ENCODE measurements at places on chromosomes 1 and 21.

- no peak for DNase-seq
Measured at GRCh38 chr1:153192697-153193096, 10.5 kb upstream of the LELP1 start.

- DNase-seq = no peak
Measured at GRCh38 chr1:214216021-214216420, 64.9 kb upstream of the SMYD2 start.

- no peak for DNase-seq
Measured at GRCh38 chr21:26850116-26850643, 5.0 kb upstream of the ADAMTS1 start.

DNA sequence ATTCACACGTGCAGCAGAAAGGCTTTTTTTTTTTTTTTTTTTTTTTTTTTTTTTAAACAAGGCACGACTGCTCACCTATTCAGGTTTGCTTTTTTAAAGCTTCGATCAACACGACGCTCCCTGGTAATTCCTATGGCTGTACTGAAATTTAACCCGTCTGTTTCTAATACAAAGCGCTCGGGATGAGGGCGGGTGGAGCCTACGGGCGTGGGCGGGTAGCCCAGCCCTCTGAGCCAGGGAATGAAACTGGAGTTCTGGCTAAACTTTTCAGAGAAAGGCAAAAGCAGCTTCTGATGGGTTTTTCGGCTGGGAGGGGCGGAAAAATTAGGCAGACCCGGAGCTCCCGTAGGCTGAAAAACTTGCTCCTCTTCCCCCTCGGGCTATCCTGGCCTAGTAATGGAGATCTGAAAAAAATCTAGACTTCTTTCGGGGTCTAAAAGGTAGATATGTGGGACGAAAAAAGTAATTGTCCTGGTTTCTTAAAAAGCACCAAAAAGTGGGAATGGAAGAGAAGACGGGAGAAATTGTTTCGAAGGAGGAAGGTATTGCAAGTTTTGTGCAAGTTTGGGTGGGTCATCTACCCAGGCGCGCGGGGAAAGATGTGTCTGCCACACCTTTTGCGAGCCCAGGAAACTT is 7.4 kb downstream of the NR5A2 start:
- no peak for DNase-seq

GRCh38 chr21:44790368-44790767 is 11.3 kb downstream of the UBE2G2 start:
- DNase-seq = no peak

DNA sequence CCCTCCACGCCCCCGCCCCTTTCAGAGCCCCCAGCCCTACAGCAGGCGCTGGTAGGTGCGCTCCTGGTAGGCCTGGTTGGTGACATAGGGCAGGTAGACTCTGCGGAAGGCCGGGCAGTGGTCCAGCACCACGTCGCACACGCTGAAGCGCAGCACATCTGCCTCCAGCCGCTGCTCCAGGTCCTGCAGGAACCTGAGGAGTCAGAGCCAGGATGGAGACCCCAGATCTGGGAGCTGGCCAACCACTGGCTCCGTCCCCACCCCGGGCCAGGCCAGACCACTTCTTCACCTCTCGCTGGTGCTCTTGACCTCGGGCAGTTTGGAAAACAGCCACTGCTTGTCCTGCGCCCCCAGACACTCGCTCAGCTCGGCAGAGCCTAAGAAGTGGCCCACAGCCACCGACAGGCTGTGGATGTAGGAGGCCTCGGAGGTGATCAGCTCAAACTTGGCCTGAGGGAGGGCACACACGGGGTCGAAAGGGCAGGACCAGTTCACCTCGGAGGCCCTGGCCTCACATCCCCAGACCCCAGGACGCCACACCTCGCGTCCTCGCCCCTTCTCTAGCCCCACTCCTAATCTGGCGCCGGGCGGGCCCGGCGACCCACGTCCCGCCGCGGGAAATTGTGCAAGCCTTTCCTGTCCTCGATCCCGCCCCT is 6.4 kb downstream of the ARHGEF19 start:
- no peak for DNase-seq

GRCh38 chr1:21564521-21565095 is 55.4 kb downstream of the ALPL start:
- no peak for DNase-seq

DNA sequence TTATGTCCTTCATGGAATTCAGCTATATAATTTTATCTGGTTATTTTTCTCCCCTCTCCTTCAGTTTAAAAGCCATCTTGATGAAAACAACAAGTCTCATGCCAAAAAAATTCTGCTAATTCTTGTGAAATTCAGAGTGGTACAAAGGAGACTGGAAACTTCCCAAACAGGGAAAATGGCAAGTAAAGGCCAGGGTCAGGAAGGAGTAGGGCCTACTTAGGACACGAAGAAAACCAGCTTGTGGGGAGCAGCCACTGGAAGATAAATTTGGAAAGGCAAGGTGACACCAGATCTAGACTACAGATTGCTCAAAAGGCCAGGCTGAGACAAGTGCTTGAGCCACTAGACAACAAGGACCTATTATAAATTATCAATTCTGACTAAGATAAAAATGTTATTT is 6.4 kb downstream of the TSTD1 start:
- DNase-seq = no peak

DNA sequence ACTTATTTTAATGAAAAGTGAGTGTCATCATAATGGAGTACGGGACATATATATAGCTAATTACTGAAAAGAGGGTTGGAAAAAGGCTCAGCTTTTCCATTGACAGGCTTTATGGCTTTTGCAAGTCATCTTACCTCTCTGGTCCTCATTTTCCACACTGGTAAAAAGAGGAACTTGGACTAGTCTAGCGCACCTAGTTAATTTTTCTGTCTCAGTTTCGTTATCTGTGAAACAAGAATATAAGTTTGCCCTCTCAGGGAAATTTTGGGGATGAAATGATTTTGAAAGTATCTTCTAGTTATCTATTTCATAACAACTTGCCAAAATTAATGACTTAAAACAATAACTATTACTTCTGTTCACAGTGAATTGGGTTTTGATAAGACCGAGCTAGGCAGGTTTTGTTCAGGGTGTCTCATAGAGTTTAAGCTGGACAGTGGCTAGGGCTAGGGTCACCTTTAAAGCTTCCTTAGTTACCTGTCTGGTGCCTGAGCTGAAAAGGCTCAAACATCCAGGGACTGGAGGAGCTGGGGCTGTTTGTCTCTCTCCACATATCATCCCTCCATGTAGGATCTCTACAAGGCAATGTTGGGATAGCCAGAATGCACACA is 91.7 kb downstream of the TYW3 start:
- DNase-seq = no peak

DNA sequence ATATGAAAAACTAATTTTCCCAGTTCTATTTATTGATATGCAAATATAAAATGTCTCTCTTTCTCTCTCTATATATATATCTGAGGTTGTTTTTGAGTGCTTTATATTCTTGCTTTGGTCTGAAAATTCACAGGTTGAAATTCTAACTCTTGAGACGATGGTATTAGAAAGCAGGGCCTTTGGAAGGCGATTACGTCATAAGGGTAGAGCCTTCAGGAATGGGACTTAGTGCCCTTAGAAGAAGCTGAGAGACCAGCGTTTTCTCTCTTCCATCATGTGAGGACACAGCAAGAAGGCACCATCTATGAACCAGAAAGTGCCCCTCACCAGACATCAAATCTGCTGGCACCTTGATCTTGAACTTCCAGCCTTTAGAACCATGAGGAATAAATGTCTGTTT is 57.4 kb upstream of the PAXBP1 start:
- DNase-seq = no peak

DNA sequence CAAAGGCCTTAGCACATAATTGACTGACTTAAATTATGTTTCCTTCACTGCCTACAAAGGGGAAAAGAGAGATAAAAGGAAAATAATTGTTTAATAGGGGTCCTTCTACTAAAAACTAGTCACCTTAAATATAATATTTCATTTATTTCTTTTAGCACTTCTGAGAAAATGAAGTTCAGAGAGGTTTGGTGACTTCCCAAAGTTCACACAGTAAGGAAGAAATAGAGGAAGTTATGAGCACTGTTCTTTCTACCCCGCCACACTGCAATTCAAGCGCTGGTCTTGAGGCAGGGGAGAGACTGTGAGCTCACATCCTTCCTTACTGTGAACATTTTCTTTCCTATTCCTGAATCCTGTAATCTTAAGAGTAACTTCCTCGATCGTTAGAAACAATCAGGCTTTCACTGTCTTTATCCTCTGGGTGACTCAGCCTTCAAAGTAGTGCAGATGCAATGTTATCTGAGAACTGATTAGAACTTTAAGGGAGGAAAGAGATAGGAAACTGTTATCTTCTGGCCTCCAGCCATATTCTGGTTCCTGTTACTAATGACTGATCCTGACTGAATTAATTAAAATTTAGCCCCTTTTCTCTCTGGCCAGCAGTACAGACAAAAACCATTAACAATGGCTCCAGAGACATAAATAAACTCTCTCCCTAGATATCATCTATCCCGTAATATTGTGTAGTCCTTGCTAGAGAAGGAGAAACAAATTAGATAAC is 6.8 kb downstream of the RGS5 start:
- no peak for DNase-seq

All from stimulated activated CD4-positive, alpha-beta T cell treated with anti-CD3 and anti-CD28 coated beads, Interleukin-15, amount 100 ng/mL, for 24 hours (primary cell).